MCF 10A (cell line): ENCODE measurements at places on chromosomes 3 and 15.

DNA sequence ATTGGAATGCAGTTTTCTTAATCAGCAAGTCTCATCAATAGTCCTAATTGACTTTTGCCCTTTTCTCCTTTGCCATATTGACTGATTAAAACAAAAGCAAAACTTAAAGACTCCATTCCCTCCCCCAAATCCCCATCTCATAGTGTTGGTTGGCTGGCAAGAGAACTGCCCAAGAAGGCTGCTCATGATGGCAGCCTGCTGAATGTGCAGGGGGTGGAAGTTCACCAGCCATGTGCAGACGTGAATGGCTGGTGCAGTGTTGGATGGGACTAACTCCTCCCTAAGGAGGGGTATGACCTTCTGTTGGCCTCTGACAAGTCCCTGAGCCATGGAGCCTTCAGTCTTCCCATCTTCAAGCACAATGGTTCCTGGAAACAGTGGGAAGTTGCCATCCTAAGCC lies 7.0 kb downstream of the SMAD3 start:
- DNase-seq, result no peak

DNA sequence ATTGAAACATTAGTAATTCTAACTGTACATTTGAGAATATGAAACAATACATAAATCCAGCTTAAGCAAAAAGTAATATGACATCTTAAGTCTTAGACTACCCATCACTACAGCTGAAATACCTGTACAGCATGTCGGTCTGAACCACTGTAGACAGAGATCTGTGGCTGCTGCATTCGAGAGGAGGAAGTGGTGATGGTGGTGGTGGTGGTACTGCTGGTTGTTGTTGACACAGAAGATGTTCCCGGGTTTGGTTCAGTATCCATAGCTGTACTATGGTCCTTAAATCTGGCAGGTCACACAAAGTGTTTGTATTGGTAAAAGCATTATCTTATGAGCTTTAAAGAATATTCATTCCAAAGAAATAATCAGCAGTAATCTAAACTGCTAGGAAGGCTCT lies 2.9 kb downstream of the PHC3 start:
- DNase-seq, result no peak

DNA sequence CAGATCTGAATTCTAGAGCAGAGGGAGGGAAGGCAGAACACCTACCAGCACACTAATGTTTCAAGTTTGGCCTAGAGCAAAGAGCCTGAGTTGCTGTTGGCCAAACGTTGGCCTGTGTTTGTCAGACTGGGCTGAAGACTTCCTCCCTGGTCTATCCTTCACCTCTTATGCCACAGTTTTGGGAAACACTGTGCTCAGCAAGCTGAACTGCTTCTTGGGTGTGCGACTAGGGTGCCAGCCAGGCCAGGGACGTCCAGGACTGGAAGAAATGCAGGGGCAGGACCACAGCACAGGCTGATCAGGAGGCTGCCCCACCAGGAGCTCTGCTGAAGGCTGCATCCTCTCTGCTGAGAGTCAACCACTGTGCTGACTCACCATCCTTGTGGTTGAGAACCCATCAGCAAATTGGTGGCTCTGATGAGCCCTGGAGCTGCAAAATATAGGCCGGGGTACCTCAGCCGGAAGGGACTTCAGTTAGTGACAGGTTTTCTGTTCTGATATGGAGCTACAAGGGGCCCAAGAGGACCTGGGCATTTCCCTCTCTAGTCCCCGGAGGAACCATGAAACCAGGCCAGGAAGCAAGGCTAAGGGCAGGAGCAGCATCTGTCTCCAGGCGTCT lies 131.6 kb upstream of the RASGRP1 start:
- no peak for DNase-seq

- peak; percentile 96 for DNase-seq
Observed at GRCh38 chr15:56040081-56041035, 46.9 kb upstream of the NEDD4 start.
